ENCODE measurements at places on chromosomes 3 and 15.

- DNase-seq: no peak
Observed at GRCh38 chr3:13561967-13562366, 13.0 kb downstream of the FBLN2 start.

GRCh38 chr3:8712908-8713255 lies 20.7 kb upstream of the CAV3 start:
- no peak for DNase-seq

GRCh38 chr3:190108804-190109203 lies 11.9 kb downstream of the P3H2 start:
- no peak for DNase-seq

DNA sequence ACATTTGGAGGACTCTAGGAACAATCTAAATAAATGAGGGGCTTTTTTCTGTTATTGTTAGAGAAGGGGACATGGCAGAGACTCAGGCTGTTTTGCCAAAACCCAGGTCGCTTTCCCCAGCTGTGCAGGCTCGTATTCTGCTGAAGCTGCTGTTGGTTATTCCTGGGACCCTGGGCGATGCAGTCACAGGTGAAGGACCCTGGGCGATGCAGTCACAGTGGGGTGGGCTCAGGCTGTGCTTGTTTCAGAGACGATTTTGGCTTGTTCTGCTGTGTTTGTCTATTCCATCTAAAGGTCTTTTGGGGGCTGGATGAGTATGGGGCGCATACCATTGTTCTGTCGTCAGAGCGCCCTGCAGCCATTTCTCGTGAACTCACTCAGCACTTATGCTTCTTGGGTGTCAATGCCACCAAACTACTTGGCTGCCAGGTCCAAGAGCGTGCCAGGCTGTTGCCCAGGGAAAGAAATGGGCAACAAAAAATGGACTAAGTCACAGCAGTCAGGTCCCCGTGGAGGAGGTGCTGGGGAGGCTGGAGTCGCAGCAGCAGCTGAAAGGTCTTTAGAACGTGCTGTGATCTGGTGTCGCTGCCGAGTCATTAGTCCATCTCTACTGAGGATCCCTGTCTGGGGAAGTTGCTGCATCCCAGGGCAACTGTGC lies 151.4 kb downstream of the CHDH start:
- no peak for DNase-seq

- DNase-seq: no peak
Observed at GRCh38 chr3:184811034-184811433, 932 bp upstream of the VPS8 start.

Measured in activated CD4-positive, alpha-beta T cell treated with anti-CD3 and anti-CD28 coated beads, Interleukin-2, amount 50 U/mL, for 48 hours (primary cell).